Stimulated activated CD4-positive, alpha-beta T cell treated with anti-CD3 and anti-CD28 coated beads, Interleukin-12 subunit alpha, Interleukin-12 subunit beta, amount 100 ng/mL, for 24 hours (primary cell): ENCODE measurements at places on chromosomes 1 and 21.

DNA sequence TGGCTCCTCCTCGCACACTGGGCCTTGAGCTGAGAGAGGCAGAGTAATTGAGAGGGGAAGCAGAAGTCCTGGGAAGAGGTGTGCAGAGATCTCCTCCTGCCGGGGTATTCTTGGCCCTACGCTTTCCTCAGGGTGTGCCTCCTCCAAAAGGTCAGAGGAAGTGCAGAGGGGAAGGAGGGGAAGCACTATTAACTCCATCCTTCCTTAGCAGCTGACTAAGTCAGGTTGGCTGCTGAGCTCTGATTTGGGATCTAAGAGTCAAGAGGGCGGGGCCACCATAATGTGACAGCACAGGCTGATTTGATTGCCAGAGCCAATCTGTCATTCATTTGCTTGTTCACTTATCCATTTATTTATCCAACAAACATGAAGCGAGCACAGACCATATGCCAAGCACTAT lies 12.3 kb downstream of the ATP2B4 start:
- no peak for DNase-seq

DNA sequence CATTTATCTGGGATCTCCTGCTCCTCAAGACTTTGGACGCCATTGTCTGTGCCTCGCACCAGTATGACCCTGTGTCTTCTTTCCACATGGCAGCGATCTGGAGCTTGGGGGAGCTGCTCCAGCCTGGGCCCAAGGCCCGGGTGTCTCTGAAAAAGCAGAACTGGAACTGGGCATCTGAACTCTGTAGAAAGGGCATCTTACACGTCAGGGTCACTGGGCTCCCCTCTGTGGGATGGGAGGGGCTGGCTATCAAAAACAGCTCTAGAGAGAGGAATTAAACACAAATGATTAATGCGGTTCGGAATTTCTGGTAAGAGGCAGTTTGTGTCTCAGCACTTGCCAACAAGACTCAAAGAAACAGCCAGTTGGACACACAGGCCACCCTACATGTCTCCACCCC lies 16.1 kb downstream of the FCRL1 start:
- no peak for DNase-seq

DNA sequence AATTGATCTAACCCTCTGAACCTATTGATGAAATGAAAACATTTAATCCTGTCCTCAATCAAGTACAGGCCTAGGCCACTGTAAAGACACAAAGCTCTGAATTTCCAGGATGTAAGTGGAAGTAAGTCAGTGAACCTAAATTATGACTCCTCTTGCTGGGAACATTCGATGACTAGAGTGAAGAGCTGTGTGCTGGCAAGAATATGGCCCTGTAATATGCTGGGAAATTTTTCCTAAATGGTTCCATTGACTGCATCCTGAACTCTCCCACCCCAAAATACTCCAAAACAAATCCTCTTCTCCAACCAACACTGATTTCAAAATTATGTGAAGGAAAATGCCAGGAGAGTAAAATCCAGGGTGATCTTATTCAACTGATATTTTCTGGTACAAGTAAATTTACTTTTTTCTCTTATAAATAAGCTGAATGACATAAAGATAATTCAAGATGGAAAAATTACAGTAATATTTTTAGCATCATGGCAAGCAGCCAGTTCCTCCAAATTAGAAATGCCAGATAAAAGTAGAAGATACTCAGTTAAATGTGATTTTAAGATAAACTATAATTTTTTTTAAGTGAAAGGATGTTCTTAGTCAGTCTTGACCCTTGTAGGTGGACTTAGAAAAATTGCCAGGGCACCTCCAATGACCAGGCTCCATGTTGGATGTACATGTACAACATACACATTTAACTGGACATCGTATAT lies 269.4 kb downstream of the PTGER3 start:
- no peak for DNase-seq

DNA sequence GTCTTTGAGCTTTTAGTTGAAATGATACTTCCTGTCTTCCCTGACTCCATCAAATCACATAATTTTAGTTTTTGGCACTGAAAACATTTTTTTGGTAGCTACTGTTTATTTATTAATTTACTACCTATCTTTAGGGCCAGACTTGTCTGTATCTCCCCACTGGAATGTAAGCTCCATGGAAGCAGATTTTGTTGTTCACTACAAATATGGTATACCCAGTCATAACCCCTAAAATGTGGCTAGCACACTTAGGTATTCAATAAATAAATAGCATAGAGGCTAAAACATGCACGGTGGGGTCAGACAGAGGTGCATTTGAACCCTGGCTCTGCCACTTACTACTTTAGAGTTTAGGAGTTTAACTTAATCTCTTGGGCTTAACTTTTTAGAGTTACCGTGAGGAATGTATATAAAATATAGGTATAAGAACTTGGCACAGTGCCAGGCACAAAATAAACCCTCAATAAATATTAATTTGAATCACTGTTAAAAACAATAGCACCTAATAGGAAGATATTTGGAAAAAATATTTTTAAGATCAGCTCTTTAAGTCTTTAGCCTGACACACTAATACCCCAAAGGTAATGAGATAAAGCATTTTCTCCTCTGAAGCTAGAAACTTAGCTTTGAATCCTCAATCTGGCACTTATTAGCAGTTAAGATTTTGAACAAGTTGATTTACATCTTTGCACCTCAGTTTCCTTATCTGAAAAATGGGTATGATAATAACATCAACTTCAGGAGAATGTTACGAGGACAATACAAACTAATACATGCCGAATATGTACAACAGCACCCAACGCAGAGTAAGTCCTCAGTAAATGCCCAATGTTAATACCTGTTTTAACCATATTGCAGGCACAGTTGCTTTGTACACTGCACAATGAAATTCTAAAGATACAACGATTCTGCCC lies 59.6 kb upstream of the HP1BP3 start:
- no peak for DNase-seq

DNA sequence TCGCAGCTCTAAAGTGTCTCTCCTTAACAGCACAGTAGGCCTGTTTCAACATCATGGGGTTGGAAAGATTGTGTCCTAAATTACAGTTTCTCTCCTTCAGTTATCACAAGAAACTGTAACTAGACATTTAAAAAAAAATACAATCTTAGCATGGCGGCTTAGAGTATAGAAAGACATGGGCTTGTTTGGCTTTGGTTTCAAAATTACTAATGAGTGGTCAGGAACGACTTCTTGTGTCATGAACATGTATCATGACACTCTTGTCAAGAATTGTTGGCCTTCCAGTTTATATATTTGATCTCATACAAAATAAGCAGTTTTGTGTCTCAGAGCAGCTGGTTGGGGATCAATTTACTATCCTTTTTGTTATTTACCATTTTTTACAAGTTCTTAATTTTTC lies 2.1 kb downstream of the GJA8 start:
- DNase-seq, result no peak

GRCh38 chr1:100377590-100378361 lies 25.5 kb downstream of the CDC14A start:
- no peak for DNase-seq
